NCI-H2107 (cell line): ENCODE measurements at places on chromosomes 16 and 17.

- DNase-seq: no peak
Measured at GRCh38 chr17:64120159-64120810, 9.7 kb downstream of the ERN1 start.

- DNase-seq: no peak
Measured at GRCh38 chr17:4276514-4276913, 12.7 kb upstream of the ANKFY1 start.

DNA sequence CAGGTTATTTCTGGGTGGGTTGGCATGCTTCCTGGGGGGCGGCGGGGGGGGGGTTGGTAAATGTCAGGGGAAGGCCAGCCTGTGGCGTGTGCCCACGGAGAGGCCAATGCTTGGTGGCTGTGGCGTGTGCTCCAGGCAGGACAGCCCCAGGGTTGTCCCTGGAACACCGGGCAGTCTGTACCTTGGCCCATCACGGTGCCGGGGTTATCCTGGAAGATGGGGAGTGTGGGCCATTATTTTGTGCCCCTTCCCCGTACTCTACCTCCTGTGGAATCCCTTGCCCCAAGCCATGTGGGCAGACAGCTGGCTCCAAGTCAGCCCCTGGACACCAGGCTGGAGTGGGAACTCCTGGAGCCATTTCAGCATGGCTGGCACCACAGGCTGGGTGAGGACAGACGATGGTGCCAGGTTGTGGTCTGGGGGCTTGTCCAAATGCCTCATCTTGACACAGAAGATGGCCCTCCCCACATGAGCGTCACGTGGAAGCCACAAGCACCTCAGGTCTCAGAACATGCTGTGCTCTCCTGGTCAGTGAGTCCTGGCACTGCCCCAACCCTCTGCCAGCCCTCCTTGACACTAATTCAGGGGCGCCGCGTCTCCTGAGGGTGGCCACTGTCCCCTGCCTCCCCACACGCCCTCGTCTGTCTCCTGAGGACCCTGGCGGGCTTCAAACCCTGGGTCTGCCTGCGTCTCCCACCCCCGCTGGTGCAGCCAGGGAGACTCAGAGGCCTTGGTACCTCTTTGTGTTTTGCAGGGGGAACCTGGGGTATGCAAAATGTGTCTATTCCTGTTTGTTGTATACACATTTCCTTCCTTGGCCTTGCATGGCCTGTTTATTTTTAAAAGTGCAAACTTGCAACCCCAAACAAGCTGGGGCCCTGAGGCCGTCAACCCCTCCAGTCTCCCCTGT lies 4.3 kb downstream of the SLC16A3 start:
- no peak for DNase-seq

- DNase-seq: no peak
Measured at GRCh38 chr17:7667656-7668406, 17.1 kb downstream of the ATP1B2 start.

- no peak for DNase-seq
Measured at GRCh38 chr16:59260892-59261291, 526.8 kb upstream of the GOT2 start.

DNA sequence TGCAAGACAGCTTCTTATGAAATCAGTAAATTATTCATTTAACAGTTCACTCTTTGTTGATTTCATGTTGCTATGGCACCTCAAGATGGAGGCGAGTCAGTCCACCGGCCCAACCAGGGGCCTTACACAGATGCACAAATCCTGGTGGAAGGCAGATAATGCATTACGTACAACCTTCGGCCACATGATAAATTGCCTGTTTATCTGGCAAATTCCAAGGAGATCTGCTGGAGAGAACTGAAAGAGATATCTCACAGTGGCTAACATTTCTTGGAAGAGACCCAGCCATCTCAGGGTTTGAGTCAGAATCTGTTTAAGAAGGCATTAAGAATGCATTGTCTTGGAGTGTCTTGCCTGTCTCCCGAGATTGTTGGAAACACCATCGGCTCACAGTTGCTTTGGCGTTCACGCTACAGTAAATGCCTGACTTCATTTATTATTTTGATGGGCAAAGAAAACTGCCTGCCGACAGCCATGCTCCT lies 225.6 kb downstream of the MSI2 start:
- no peak for DNase-seq

DNA sequence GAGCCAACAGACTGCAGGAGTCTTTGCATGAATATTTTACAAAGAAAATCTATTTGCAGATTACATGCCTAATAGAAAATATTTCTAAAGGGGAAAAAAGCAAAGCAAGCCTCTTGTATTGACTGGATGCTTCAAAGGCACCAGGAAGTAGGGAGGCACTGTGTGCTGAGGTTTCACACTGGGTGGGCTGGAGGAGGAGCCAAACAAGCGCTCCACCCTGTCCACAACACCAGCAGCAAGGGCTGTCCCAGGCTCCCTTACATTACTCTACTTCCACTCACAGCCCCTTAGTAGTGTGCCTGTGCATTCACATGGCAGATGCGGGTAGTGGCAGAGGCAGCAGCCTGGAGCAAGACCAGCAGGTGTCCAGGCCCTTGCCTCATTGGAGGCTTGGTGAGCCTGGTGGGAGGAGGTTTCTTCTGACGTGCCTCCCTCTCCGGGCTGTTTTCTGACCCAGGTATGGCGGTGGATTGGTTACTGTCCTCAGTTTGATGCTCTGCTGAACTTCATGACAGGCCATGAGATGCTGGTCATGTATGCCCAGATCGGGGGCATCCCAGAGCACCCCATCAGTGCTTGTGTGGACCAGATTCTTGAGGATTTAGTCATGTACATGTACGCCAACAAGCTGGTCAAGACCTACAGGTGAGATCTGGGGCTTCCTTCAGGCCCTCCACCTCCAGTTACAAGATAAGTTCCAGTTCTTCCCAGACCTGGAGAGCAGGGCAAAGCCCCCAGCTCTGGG lies 7.0 kb upstream of the CCNF start:
- no peak for DNase-seq

GRCh38 chr17:57588086-57588485 lies 157.0 kb downstream of the CCDC182 start:
- DNase-seq: no peak

DNA sequence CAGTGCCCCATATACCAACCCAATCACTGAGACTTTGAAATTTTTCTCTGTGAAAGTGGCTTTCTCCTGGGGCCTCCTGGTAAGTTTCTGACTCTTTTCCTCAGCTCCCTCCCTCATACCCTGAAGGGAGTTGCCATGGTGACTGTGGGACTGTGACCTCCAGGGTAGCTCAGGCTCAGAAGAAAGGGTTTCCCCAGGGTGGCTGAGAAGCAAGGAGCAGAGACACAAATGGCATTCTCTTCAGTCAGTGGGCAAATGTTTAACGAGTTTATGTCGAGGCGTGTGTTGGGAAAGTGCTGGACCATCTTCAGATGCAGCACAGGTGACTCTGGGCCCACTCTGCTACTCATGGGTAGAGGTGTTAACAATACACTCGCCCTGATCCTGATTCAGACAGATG lies 46.8 kb downstream of the MRPS23 start:
- no peak for DNase-seq

DNA sequence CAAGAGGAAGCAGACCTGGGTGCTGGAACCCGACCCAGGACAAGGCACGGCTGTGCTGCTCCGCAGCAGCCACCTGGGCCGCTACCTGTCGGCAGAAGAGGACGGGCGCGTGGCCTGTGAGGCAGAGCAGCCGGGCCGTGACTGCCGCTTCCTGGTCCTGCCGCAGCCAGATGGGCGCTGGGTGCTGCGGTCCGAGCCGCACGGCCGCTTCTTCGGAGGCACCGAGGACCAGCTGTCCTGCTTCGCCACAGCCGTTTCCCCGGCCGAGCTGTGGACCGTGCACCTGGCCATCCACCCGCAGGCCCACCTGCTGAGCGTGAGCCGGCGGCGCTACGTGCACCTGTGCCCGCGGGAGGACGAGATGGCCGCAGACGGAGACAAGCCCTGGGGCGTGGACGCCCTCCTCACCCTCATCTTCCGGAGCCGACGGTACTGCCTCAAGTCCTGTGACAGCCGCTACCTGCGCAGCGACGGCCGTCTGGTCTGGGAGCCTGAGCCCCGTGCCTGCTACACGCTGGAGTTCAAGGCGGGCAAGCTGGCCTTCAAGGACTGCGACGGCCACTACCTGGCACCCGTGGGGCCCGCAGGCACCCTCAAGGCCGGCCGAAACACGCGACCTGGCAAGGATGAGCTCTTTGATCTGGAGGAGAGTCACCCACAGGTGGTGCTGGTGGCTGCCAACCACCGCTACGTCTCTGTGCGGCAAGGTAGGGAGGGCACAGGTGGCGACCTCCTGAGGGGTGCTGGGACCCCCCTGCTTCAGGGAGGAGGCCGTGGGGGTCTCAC lies 667 bp downstream of the FSCN2 start:
- no peak for DNase-seq

DNA sequence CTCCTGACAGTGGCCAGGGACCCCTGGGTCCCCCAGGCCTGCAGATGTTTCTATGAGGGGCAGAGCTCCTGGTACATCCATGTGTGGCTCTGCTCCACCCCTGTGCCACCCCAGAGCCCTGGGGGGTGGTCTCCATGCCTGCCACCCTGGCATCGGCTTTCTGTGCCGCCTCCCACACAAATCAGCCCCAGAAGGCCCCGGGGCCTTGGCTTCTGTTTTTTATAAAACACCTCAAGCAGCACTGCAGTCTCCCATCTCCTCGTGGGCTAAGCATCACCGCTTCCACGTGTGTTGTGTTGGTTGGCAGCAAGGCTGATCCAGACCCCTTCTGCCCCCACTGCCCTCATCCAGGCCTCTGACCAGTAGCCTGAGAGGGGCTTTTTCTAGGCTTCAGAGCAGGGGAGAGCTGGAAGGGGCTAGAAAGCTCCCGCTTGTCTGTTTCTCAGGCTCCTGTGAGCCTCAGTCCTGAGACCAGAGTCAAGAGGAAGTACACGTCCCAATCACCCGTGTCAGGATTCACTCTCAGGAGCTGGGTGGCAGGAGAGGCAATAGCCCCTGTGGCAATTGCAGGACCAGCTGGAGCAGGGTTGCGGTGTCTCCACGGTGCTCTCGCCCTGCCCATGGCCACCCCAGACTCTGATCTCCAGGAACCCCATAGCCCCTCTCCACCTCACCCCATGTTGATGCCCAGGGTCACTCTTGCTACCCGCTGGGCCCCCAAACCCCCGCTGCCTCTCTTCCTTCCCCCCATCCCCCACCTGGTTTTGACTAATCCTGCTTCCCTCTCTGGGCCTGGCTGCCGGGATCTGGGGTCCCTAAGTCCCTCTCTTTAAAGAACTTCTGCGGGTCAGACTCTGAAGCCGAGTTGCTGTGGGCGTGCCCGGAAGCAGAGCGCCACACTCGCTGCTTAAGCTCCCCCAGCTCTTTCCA lies 25.1 kb downstream of the C1QTNF1 start:
- DNase-seq: no peak

GRCh38 chr17:77356109-77356689 lies 215.4 kb downstream of the SEC14L1 start:
- no peak for DNase-seq

- no peak for DNase-seq
Measured at GRCh38 chr16:48276102-48276501, 28.8 kb upstream of the ABCC11 start.

- DNase-seq: no peak
Measured at GRCh38 chr16:87754535-87754934, 11.3 kb downstream of the KLHDC4 start.

- no peak for DNase-seq
Measured at GRCh38 chr17:7261379-7262191, 693 bp downstream of the CLDN7 start.

DNA sequence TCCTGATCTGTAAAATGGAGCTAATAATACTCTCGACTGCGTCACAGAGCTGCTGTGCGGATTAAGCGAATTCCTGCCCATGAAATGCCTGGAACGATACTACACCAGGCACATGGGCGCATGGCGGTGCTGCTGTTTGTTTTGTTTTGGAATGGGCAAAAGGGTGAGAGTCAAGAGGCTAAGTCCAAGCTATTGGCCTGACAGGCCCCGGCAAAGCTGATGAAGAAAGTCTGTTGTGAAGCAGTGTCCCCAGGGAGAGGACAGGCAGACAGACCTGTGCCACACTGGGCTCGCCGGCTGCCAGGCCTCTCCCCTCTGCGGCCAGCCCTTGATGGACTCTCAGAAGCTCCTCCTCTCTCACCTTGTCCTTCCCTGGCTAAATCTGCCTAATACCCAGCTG lies 31.3 kb upstream of the RASD1 start:
- no peak for DNase-seq

DNA sequence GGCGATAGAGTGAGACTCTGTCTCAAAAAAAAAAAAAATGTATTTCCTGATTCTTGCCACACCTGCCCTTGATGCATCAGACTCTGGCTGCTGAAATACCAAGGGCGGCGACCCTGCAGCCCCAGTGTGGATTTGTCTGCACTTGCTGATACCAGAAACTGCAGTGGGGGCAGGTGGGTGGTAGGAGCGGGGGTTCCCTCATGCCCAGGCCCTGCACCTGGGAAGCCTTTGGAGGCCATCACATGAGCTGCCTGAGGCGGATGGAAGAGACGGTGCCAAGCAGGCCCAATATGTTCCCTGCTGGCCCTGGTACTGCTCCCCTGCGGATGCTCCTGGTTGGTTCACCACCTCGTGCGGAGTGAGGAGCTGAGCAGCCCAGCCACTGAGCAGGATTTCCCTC lies 50.6 kb downstream of the MARF1 start:
- no peak for DNase-seq

GRCh38 chr17:57045868-57046704 lies 39.0 kb upstream of the AKAP1 start:
- no peak for DNase-seq

DNA sequence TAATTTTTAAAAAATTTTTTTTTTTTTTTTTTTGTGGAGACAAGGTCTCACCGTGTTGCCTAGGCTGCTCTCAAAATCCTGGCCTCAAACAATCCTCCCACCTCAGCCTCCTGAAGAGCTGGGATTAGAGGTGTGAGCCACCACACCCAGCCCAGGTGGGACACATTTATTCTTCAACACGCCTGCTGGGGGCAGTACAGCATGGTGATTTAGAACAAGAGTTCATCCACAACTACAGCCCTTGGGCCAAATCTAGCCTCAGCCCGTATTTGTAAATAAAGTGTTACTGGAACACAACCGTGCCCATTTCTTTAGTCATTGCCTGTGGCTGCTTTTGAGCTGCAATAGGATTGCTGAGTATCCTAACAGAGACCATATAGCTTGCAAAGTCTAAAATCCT lies 92.8 kb downstream of the KATNIP start:
- DNase-seq: no peak

- no peak for DNase-seq
Measured at GRCh38 chr16:3610698-3611145, 684 bp downstream of the SLX4 start.

GRCh38 chr17:71900621-71901229 lies 220.1 kb upstream of the SOX9 start:
- no peak for DNase-seq

GRCh38 chr17:41777574-41778188 lies 8.8 kb downstream of the JUP start:
- DNase-seq: no peak

GRCh38 chr16:57807968-57808528 lies 5.8 kb upstream of the KIFC3 start:
- DNase-seq: no peak
